GM04503 (cell line): ENCODE measurements at places on chromosomes 1 and 21.

DNA sequence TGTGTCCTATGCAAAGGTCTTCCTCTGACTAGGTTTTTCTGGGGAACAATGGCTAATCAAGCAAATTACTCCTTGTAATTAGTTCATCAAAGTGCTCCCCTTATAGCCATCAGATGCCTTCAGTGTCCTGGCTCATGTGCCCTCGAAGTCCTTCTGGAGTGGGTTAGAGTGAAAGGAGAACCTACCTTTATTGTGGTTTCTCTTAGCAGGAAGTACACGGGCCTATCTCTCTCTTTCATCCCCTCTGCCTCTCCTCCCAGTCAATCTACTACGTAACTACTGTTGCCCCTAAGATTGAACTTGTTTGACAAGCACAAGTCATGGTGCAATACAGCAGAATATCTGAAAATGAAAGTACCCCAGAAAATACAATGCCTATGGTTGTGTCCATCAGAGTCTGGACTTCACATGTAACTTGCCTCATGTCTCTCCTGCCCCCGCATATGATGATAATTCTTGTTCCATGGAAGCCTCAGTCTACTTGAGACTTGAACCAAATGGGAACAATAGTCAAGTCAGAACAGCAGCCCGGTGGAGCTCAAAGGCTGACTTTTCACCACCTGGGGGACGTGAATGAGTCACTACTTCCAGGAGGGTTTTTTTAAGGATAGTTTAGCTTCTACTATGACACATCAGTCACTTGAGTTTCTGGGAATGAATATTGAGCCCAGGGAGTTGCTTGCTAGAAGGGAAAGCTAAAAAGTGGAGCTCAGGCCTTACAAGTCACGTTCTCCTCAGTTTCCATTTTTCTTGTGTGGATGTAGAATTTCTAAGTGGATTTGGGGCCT lies 243.6 kb downstream of the TNR start:
- DNase-seq: no peak

- DNase-seq: no peak
These were observed 54.0 kb downstream of the CLIC6 start for GRCh38 chr21:34722684-34723300.

DNA sequence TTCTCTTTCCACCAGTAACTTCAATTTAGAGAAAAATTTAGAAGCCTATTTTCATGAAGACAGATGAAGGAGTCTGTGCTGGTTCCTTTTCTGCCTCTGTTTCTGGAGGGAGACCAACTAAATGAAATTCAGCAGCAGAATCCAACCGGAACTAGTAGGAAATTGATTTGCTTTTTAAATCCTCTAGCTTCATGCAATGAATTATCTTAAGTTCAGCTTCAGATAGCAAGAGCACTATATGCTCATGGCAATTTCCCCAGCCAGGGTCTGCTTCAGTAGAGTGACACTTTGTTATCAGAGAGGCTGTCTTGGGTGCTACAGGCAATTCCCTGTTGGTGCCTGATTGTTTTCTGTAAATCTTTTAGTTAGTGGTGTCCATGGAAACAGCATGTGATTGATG lies 189.7 kb downstream of the SLC35F3 start:
- DNase-seq: no peak

DNA sequence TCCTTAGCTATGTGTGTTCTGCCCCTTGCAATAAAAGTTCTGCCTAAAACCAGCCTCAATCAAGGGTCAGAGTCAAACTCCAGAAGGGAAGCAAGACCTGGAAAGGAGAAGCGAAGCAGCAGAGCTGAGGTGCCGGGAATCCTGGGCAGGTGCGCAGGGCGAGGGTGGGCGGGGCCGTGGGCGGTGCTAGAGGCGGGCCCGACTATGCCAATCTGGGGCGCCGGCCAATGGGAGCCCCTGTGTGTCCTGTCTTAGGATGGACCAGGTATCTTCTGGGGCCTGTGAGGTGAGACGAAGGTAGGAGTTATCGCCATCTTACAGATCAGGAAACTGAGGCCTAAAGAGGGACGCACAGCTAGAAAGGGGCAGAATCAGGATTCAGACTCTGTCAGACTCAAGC lies 120.3 kb downstream of the PTPRU start:
- DNase-seq: no peak

DNA sequence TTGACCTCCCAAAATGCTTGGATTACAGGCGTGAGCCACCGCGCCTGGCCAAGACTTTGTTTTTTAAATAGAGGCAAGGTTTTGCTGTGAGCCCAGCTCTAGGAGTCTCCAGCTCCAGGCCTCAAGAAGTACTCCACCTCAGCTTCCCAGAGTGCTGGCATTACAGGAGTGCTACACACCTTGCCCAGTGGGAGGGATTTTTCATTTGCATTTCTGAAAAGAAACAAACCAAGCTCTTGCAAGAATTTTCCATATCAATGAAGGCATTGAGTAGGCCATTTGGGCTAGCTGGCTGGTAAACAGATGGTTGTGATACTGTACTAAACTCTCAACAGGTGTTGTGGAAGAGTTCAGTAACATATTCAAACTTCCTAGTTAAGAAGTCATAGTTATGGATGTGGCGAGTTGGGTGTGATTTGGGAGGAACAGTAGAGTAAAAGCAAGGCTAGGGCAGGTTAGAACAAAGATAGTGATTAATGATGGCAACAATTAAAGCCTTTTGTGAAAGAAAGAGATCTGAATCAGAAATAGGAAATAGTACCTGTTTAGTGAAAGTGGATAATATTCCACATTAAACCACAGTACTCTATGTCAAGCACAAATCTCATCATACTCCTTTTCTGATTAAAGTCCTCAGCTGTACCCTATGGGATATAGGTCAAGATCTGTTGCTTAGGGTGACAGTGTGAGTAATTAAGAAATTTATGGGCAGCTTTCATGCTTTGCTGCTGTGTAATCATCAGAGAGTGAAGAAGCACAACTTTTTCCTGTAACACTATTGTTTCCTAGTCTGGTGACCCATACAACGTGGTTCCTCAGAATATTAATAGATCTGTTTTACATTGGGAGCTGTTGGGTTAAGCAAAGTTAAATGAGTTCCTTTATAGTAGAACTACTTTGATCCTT lies 10.7 kb downstream of the AKIRIN1 start:
- no peak for DNase-seq

DNA sequence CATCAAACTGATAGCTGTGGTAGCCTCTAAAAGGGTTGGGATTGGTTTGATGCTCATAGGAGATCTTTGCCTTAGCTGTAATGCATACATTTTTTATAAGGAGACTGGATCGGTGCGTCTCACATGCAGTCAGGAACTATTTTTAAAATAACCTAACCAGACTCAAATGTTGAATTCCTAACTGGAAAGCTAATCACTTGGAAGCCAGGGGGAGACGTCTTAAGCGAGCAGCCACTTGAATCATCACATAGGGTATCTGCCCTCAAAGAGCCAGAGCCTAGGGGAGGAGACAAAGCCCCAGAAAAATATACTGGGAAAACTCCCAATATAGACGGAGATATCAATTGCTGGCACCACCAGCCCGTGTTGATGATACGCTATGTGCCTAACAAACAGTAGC lies 61.7 kb upstream of the PUM1 start:
- DNase-seq: no peak

GRCh38 chr1:228961511-228961910 lies 226.2 kb downstream of the RHOU start:
- DNase-seq: no peak
